ENCODE measurements at places on chromosomes 6 and 20.

GRCh38 chr6:169994739-169995138, 243.3 kb downstream of the ERMARD start:
- no peak for DNase-seq

GRCh38 chr20:2234598-2235191, 61.1 kb upstream of the TGM3 start:
- peak; percentile 94 for DNase-seq

DNA sequence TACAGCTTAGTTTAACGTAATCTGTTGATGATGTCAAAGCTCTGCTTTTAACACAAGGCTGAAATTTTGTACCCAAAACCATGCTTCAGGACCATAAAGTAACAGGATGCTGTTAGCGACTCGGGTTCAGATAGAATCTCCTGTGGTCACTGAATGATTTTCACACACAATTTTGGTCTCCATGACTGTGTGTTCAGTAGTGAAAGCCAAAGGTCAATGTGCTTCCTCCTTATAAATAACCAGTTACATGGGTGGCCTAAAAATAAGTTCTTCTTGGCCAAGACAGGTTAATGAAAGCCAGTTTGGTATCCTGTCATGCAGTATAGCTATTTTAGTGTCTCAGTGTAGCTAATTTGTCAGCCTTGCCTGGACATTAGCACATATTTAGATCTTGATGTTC, 19.1 kb upstream of the LOC128125822 start:
- DNase-seq = no peak

- DNase-seq = no peak
These were observed 203.5 kb upstream of the TSHZ2 start for GRCh38 chr20:52768694-52769093.

- no peak for DNase-seq
These were observed 7.7 kb downstream of the AMD1 start for GRCh38 chr6:110882274-110882619.

- DNase-seq = no peak
These were observed 88.9 kb downstream of the HIVEP2 start for GRCh38 chr6:142855893-142856623.

- DNase-seq = no peak
These were observed 52.8 kb downstream of the RIPOR2 start for GRCh38 chr6:24882835-24883555.

- no peak for DNase-seq
These were observed 213.9 kb upstream of the STXBP5 start for GRCh38 chr6:146990284-146990683.

DNA sequence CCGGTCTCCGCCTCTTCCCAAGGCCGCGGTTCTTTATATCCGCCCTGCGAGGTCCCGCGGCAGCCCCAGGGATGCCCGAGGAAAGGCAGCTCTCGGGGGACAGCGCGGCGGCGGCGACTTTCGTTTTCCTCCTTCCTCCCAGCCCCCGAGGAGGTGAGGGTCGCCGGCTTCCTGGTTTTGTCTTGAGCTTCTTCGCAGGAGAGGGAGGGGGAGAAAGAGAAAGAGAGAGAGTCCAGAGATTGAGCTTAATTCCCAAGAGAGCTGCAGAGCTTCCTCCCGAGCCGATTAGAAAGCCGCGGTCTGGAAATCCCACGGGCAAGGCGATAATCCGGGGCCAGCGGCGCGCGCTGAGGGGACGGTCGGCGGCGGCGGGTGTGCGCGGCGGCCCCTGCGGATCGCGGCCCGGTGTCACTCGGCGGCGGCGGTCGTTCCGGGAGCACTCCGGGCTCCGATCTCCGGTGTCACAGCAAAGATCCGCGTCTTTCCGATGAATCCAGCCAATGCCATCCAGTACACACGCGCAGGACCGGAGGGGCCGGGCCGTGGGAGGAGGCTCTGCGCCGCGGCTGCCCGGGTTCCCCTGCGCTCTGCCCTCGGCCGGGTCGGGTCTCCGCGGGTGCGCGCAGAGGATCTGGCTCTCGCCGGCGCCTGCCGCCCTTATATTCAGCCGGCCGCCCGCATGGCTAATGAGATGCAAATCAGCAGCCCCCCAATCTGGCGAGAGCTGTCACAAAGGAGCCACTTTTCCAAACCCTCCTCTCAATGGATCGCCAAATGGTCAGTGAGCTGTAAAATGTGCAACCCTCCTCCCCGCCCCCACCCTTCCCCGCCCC, at the start of gene DLL1:
DLL1 (minus strand) TSS at position 783 of the 833 bp plus-strand sequence. CDS start 939 bp downstream, outside the sequence.
- DNase-seq = peak; percentile 97

GRCh38 chr6:169543704-169544103, 158.1 kb downstream of the WDR27 start:
- no peak for DNase-seq

DNA sequence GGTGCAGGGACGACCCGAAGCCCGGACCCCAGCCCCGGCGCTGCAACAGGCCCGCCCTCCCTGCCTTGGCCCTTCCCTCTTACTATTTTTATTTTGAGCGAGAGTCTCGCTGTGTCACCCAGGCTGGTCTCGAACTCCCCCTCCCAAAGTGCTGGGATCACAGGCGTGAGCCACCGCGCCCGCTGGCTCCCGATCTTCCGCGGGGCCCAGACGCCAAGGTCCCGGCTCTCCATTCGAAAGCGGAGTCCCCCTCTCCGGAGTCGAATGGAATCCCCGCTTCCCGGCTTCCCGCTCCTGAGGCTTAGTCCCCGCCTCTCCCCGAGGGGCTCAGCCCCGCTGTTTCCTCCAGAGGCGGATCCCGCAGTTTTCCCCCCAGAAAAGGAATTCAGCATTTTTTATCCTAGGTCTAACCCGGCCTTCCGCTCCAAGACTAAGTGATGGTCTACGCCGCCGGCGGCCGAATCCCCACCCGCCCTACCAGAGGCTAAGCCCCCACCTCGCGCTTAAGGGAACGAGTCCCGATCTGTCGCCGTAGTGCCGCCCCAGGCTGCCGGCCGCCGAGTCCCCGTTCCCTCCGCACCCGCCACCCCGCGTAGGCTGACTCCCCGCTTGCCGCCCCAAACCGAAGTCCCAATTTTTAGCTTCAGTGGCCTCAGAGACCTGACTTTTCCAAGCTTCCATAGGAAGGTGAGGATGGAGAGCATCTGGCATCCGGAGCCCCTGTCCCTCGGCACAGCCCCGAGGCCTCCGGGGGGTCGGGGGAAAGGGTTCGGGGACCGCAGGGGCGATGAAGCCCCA, 11.5 kb upstream of the TMC2 start:
- DNase-seq = peak; percentile 71

GRCh38 chr6:96611342-96611991, 48.5 kb downstream of the FHL5 start:
- DNase-seq = no peak

- DNase-seq = no peak
These were observed 490.2 kb upstream of the SULF2 start for GRCh38 chr20:48275286-48276020.

DNA sequence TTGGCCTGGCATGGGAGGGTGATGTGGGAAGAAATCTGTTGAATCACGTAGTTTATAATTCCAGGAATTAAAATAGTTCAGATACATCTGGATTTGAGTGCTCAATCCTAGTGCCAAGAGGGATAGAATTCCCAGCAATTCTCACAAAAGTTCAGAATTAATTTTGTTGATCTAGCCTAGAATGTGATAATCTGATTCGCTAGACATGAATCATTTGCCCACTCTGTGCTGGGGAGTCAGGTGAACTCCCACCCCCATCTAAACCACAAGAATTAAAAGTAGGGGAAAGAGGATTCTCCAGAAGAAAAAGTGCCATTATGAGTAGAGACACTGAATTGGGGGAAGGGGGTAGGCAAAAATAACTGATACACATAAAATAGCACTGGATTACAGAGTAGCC, 85.0 kb downstream of the LIN28B start:
- DNase-seq = no peak

- no peak for DNase-seq
These were observed 38.5 kb downstream of the TSPYL4 start for GRCh38 chr6:116215414-116215813.

- DNase-seq = no peak
These were observed 27.0 kb upstream of the CALHM6 start for GRCh38 chr6:116434056-116434725.

- DNase-seq = no peak
These were observed 6.1 kb upstream of the SFT2D1 start for GRCh38 chr6:166348305-166348949.

DNA sequence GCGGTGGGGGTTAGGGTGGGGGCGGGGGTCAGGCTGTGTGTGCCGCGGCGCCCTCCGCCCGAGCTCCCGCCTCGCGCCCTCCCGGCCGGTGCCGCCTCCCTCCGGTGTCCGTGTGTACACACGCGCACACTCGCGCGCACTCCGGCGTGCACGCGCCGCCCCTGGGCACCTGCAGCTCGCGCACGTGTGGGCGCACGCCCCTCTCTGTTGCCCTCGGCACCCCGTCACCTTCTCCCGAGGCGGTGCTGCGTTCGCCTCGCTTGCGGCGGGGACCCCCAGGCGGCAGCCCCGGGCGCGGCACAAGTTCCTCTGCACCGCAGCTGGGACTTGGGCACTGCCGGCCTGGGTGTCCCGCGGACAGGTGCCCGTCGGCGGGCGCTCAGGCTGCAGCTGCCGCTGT, 525 bp downstream of the MACROD2 start:
- peak; percentile 79 for DNase-seq

DNA sequence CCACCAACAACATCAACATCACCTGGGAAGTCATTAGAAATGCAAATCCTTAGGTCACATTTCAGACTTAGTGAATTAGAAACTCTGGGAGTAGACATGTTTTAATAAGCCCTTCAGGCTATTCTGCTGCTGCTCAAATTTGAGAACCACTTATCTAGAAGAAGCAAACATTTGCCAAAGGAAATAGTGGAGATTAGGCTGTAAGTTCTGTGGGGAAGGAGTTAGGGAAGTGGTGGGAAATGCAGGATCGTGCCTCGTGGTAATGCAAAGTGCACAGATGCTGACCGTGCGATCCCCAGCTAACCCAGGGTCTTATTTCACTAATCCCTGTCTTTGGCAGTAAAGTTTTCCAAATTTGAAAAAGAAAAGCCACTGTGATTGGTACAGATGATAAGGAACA, 328.5 kb downstream of the EPM2A start:
- DNase-seq = no peak

DNA sequence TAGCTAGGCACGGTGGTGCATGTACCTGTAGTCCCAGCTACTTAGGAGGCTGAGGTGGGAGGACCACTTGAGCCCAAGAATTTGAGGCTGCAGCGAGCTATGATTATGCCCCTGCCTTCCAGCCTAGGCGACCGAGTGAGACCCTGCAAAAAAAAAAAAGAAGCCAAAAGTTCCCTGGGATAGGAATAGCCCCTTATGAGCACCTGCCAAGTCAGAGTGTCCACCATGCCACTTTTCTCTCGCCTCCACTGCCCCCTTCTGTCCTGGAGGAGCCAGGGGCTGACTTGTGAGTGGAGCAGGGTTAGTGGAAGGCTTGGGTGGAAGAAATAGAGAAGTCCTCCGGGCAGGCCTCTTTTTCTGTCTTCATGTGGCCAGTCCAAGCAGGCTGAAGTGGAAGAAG, 12.1 kb upstream of the DDX27 start:
- DNase-seq = no peak

GRCh38 chr6:81575442-81575841, 177.0 kb downstream of the TENT5A start:
- no peak for DNase-seq

- no peak for DNase-seq
These were observed 289.4 kb downstream of the THBS2 start for GRCh38 chr6:168964138-168964835.

DNA sequence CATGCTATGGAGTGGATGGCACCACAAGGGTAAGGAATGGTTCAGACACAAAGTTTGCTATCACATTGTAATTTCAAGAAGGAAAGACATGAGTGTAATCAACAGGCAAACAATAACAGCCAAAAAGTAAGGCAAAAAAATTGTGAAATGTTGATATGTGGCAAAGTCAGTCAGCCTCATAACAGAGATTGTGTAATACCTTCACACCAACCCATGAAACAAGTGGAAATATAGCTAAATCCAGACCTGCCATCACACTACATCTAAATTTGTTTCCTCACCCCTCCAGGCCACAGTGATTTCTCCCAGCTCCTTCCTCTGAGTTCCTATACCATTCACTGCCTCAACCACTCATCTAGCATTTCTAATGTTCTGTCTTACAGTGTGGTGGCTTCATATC, 37.3 kb downstream of the SIM1 start:
- no peak for DNase-seq

GRCh38 chr6:44495036-44495901, 107.8 kb downstream of the CDC5L start:
- no peak for DNase-seq

DNA sequence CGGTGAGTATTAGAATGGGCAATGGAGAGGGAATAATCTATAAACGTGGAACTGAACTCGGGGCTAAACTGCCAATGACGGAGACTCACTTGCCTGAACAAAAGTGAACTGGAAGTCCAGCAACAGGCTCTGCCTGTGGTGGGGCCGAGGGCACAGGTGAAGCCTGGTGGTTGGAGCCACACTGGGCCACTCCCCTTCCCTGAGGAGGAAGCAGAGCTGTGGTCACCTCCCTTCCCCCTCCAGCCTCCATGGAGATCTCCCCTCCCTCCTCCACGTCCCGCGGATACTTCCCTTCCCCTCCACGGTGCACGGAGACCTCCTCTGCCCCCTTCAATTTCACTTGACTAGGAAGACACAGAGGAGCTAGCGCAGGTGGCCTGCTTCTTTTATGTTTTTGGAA, 14.7 kb upstream of the DSP start:
- no peak for DNase-seq

DNA sequence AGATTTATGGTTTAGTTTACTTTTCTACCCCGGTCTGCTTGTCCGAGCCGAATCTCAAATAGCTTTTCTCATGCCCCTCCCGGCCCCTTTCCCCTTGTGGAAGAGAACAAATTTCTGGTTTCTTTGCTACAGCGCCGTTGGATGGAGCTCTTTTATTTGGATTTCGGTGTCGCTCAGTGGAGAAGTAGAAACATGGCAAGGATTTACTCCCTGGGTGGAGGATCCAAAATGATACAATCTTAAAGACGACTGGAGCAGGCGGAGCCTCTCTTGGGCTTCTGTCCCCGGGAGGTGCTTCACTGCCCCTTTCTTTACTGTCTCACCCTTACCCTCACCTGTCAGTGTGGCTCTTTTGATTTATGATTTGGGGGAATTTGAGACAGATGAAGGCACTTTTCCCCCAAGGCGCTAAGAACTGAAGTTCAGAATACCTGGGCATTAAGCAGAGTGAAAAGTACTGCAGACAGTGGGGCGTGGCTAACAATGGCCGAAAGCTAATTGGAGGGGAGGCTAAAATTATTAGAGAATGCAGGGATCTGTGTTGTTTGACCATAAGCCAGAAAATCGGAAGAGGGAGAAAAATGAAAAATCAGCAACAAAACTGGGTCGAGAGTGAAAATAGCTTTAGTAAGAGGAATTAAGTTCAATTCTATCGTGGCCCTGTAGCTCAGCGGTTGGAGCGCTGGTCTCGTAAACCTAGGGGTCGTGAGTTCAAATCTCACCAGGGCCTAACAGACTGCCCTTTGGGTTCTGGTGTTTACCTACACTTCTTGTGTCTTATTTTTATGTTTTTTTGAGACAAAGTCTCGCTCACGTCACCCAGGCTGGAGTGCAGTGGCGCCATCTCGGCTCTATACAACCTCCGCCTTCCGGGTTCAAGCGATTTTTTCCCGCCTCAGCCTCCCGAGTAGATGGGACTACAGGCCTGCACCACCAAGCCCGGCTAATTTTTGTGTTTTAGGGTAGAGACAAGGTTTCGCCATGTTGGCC, 145.1 kb upstream of the ZNF184 start:
- no peak for DNase-seq

Measured in NCI-H146 (cell line).